ENCODE measurements at places on chromosomes 16 and 17.

DNA sequence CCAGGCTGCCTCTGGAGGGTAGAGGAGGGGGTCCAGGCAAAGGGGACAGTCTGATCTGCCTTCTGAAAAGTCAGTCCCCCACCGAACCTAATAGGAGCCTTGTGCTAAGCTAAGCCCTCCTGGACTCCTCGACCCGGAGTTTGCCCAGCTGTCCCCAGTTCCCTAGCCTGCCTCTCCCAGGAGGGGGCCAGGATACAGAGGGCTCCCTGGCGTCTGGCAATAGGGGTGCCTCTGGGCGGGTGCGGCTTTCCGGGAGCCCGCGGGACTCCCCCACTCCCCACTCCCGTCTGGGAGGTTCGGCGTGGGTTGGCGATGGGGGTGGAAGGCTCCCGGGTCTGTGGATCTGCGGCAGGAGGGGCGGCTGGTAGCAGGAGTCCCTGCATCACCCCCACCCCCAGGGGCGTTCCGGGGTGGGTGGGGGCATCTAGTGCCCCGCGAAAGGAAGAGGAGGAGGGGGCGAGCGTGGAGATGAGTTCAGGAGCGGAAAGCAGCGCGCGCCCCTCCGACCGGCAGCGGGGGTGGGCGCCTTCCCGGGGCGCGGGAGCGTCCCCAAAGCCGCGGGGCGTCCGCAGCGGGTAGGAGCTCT lies 1.2 kb downstream of the GSG1L start:
- no peak for DNase-seq

GRCh38 chr16:46658925-46659324 lies 30.1 kb downstream of the VPS35 start:
- peak; percentile 23 for DNase-seq

- DNase-seq, result no peak
Observed at GRCh38 chr17:15648386-15648785, 28.9 kb upstream of the FBXW10B start.

- DNase-seq, result no peak
Observed at GRCh38 chr17:10620823-10621222, 36.3 kb downstream of the MYH3 start.

DNA sequence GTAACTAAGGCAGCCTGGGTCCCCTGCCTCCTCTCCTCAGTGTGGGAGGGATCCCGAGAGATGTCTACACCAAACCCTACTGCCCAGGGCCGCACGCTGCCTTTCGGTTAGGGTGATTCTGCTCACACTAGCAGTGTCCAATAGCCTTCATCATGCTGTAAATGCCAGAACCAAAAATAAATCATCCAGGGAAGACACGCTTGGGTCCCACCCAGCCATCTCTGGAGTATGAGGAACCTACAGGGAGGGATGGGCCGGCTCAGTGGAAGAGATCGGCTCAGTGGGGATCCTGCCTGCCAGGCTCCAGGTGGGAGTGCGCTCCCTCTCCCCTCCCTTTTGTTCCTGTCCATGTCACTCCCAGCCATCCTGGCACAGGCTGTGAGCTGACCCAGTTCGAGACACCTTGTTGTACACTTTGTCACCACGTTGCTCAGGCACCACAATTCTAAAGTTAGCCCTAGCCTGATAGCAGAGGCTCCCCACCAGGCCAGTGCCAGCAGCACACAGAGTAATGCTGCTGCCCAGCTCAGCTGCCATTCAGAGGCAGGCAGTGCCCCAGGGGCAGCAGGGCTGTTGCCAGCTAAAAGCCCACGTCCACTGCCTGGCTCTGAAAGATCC lies 24.5 kb downstream of the PEMT start:
- no peak for DNase-seq

DNA sequence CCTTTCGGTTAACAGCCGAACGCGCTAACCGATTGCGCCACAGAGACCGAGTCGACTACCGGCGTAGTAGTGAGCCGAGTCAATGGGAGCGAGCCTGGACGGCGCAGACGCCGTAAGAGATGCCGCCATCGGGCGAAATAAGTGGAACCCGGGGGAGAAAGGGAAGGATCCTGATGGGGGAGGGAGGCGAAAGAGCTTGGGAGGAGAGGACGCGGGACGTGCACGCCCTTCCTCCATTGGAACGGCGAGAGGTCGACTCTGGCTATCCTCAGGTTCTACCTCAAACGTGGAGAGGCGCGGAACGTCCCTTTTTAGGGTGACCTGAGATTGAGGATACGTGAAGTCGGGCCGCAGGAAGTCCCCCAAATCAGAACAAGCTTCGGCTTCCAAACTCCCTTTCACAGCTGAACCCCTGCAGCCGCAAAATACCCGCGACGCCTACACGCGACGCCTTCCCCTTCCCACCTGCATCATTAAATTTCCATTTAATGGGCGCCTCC lies 683 bp upstream of the PSMB3 start:
- peak; percentile 58 for DNase-seq

- no peak for DNase-seq
Observed at GRCh38 chr17:63985387-63986140, 12.6 kb upstream of the PRR29 start.

DNA sequence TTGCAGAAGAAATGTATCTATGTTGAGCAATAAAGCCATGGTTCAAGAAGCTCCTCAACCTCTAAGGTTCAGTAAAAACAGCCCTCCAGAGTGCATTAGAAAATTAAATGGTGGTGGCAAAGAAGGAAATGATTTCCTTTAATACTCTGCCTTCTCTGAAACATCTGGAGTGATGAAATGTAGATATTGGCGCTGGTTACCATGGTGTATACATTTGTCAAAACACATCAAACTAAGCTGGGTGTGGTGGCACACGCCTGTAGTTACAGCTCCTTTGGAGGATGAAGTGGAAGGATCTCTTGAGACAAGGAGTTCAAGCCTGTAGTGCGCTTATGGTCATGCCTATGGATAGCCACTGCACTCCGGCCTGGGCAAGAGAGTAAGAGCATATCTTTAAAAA lies 6.0 kb downstream of the CAPNS2 start:
- DNase-seq, result no peak

- no peak for DNase-seq
Observed at GRCh38 chr16:75074920-75075687, 41.5 kb downstream of the LDHD start.

DNA sequence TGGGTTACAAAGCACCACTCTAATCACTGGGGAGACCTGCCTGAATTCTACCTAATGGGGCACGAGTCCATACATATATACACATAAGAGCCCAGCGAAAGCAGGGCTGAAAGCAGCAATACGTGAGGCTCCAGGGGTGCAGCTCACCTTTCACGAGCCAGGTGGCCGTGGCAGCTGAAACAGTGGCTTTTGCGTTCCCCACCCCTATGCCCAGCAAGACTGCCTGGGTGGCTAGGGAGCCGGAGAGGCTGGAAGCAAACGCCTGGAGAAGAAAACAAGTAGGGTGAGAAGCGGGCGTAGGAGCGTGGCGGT lies 618 bp downstream of the RUSF1 start:
- DNase-seq, result no peak

DNA sequence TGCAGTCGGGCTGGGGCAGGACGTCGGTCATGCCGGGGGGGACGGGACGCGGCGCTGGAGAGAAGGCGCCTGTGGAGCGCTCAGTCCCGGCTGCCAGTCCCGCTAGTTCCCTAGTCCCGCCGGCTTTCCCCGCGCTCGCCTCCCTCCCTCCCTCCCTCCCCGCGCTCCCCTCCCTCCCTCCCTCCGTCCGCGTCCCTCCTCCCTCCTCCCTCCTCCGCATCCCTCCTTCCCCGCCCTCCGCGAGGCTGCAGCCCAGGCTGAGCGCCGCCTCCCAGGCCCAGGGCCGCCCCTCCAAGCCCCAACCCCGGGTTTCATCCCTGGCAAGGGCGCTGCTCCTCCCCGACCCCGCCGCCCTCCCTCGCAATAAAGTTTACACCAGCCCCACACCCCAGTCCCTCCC lies 34.8 kb downstream of the TIMM22 start:
- no peak for DNase-seq

GRCh38 chr17:81487487-81488275 lies 24.9 kb downstream of the ACTG1 start:
- DNase-seq, result peak; percentile 84

GRCh38 chr17:81684442-81684911 lies 666 bp downstream of the HGS start:
- DNase-seq, result no peak

DNA sequence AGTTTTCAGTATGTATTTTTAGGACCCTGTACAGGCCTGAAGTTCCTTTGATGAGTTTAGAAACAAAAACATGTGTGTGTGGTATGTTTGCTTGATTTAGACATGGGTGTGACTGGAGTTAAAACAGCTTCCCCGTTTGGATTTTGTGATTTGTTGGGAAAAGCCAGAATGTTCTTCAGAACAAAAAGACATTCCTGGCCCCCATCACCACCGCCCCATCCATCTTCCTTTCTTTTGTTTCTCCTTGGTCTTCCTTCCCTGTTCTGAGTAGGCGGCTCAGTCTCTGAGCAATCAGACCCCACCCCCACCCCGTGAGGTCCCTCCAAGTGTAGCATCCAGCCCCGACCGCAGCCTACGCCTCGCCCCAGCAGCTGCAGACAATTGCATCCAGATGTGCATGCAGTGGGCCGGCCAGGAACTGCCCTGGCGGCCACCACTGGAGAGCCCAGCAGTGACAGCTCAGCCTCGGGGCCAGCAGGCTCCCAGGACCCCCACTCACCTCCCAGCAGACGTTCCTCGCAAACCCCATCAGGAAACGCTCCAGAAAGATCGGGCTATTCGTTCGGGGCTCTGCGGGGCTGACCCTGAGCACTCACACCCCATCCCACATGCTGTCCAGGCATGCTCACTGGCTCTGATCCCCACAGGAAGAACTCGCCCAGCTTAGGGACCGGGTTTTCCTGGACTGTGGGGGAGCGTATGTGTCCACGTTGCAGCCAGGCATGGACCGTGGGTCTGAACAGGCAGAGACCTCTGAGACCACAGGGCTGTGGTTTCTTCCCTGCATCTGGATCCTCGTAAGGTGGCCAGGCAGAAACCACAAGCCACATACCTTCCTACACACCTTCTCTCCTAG lies 99.8 kb upstream of the CDH5 start:
- no peak for DNase-seq

- no peak for DNase-seq
Observed at GRCh38 chr16:12542818-12543699, 260.6 kb downstream of the CPPED1 start.

DNA sequence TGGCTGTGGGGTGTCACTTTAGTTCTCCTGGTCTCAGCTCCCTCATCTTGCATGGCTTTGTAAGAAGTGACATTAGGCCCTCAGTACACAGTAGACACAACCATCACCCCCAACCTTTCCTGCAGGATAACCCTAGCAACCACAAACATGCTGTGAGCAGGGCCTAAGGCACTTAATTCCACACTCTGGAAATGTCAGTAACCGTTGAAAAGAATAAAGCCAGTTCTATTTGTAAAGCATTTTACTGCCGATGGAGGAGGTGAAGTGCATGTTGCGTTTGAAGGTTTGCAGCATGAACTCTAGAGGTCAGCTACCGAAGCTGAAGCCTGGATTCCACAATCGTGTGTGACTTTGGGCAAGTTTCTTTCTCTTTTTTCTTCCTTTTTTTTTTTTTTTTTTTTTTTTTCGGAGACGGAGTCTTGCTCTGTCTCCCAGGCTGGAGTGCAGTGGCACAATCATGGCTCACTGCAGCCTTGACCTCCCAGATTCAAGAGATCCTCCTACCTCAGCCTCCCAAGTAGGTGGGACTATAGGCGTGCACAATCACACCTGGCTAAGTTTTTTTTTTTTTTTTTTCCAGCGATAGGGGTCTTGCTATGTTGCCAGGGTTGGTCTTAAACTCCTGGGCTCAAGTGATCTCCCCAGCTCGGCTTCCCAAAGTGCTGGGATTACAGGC lies 26.1 kb upstream of the TOB1 start:
- DNase-seq, result no peak

DNA sequence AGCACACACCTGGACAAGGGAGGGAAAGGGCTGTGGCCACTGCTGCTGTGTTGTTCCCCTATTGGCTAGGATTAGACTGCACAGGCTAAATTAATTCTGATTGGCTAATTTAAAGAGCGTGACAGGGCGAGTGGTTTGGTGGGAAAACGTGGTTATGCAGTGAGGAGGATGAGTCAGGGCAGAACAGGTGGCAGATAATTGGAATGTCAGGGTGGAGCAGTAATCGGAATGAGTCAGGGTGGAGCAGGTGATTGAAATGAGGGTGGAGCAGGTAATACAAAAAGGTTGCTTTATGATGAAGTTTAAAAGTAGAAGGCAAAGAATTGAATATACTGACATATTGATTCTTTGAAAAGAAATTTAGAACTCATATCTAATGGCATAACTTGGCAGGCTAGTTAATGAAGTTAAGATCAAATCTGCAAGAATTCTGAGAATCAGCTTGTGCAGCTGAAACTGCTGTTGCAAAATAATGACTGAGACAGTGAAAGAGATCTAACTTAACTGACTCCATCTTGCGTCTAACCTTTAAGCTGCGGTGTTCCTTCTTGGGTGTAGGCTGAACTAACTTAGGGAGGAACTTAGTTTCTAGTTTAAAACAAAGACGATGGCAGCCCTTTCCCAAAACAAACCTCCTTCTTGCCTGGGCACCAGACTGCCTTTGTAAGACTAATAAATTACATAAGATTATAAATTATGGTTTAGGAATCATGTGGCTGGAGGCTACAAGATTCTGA lies 174.3 kb downstream of the UTP18 start:
- no peak for DNase-seq

DNA sequence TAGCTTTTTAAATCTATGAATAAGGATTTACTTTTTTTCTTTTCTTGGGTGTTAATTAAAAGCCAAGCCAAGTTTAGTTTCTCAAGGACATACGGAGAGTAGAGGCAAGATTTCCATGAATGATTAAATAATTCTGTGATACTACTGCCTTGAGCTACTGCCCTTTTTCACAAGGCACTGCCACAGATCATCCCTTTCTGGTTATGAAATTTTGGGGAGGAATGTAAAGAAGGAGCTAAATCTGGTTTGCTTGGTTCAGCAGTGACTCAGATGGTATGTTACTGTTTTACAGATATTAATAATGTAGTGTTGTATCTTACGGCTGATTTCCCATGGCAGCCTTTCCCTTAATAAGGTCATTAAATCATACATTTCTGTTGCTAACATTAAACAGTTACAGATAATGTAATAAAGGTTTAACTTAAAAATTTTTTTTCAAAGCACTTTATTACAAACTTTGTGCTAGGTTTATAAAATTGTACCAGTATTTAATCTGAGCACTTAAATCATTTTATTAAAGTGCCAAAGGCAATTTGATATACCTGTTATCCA lies 2.6 kb downstream of the WSB1 start:
- no peak for DNase-seq

- no peak for DNase-seq
Observed at GRCh38 chr16:30488764-30489605, 16.4 kb downstream of the ITGAL start.

DNA sequence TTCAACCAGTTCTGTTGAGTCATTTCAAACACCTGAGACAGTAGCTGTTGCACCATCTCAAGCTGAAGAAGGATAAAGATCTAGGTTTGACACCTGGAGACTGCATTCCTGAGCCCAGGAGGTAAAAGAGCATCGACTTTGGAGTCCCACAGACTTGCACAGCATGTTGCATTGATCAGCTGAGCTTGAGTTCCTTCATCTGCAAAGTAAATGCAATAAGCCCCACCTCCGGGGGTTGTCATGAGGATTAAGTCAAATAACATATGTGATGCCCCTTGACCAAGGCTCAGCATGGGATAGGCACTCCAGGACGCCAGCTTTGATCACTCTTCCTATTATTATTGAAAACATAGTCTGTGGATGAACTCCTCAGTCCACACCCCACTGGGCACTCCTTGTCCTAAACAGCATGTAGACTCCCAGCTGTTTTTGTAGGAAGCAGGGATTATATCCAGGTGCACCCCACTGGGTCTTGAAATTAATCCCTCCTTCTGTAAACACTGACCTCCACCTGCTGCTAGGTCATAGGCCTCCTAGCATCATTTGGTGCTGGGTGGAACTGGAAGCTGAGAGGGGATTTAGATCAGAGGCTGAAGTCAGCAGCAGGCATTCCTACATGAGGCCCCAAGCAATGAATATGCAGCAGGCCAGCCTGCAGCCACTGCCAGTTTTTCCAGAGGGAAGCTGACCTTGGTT lies 259.0 kb downstream of the HS3ST4 start:
- DNase-seq, result no peak

Measured in midbrain (tissue), 1 donor.